ENCODE measurements at places on chromosomes 4 and X.

- DNase-seq, result no peak
Observed at GRCh38 chr4:11724731-11725130, 296.0 kb upstream of the HS3ST1 start.

GRCh38 chr4:130288576-130288975 is 1192.6 kb downstream of the C4orf33 start:
- no peak for DNase-seq

DNA sequence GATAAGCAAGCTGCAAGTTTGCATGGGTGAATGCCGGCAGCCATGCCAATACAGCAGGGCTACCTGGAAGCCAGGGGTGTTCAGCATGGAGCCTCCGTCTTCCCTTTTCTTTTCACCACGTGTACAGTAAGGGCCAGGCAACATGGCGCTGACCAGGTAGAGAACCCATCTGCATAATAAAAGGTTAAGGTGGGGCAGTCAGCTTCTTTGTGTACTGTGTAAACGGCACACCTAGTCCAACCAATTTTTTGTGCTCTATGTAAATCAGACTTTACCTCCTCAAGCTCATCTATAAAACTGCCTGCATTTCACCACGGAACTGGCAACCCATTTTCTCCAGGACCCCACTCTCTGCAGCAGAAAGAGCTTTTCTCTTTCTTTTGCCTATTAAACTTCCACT is 286.8 kb upstream of the VCX3A start:
- DNase-seq, result no peak

DNA sequence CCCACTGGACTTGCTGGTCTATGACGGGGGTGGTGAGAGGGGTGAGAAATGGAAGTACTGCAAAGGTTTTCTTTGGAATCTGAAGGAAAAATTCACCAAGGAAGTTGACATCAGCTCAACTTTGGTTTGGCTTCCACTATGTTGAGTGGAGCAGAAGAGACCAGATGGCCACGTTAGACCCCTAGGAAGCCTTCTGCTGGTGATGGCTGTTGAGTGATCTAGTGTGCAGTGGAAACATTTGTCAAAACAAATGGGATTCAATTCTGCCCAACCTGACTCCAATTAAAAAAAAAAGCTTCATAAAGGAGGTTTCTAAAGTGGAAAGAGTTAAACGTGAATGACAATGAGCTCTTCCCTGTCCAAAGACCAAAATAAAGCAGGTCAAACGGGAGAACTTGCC is 25.7 kb downstream of the SEL1L3 start:
- no peak for DNase-seq

- DNase-seq, result no peak
Observed at GRCh38 chrX:15973946-15974345, 119.3 kb upstream of the AP1S2 start.

DNA sequence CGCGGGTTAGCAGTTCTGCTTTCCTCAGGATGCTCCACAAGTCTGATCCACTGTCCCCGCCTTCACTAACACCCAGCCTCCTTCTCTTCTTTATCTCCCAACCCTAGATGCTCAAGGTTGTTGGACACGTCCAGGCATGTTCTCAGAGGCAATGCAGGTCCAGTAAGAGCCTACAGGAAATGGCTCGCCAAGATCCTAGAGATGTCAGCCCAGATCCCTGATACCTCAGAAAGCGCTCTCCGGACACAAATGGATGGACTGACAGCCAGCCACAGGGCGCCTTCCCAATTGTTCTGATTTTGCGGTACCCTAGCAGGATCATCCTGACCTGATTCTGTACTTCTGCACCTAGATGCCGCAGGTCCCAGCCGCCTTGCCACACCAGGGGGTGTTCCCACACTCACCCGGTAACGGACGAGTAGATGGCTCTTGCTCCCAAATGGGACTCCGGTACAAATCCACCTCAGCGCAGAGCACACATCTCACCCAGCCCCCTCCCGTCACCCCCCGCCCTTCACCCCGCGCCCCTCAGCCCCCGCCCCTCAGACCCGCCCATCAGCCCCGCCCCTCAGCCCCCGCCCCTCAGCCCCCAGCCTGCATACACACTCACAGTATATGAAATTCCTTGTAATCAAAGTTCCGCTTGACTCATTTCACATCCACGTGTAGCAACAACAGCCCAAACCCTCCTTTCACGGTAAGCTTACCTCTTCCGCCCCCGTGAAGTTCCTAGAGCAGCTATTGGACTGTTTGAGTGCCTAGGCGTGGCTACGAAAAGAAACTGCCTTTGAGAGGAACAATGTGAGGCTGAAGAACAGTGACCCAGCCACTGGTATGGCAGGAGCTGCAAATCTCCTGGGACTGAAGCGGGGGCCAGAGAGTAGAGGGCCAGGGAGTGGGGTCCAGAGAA is at the start of gene EDA2R:
TSS of gene EDA2R (minus strand) at position 488 of the 910 bp plus-strand sequence. CDS start 23,058 bp downstream, outside the sequence.
- no peak for DNase-seq
